A549 (cell line): ENCODE measurements at places on chromosomes 6 and 20.

DNA sequence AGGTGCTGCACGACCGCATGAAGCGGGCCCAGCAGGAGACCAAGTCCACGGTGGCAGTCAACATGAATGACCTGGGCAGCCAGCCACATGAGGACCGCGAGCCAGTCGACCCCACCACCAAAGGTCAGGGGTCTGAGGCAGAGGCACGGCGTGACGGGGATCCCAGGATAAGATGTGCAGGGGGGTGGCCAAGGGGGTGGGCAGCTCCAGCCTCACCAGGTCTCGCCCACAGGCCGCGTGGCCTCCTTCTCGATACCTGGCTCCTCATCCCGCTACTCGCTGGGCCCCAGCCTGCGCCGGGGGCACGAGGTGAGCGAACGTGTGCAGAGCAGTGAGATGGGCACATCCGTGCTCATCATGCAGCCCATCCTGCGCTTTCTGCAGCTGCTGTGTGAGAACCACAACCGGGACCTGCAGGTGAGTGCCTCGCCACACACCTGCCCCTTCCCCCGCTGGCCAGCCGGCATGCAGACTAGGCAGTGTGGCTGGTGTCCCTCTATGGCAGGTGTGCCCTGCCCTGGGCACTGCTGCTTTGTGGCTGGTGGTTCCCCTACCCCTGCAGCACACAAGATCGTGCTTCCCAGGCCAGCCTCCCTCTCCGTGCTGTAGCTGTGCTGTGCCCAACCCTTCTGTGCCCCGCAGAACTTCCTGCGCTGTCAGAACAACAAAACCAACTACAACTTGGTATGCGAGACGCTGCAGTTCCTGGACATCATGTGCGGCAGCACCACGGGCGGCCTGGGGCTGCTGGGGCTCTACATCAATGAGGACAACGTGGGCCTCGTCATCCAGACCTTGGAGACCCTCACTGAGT is 25.9 kb downstream of the UQCC2 start:
- no peak for DNase-seq

DNA sequence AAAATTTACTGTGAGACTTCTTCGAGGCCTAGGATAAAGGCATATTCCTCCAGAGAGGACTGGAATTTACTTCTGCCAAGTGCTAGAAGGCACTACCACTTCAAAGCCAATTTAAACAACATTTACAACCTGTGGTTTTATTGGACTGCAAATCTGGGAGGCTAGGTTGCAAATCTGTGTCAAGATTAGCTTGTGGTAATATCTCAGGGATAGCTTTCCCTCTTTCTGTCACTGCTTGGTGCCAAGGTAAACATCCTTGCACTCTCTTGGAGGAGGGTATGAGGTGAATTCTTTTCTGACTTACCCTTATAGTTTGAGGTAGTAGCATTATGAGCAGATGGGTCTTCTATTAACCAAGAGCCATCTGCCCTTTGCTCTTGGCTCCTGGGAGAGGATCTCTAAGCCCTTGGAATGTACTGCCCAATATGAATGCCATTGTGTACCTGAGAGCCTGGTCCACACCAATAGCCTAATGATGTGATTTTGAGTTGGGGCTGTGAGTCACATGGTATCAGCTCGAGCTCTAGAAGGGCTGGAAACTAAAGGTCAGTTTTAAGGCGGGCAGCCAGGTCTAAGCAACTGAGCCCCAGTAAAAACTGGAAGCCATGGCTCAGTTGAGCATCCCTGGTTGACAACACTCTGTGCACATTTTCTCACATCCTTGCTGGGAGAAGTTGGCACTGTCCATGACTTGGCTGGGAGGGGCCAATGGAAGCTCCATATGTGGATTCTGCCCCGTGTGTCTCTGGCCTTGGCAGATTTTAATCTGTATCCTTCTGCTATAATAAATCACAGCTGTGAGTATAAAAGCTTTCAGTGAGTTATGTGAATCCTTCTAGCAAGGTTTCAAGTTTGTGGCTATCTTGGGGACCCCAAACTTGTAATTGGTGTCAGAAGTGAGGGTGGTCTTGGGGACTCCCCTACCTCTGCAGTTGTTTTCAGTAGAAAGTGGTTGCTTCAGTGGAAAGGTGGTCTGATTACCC is 188.1 kb downstream of the UBE3D start:
- no peak for DNase-seq

- no peak for DNase-seq
These were observed 180.5 kb downstream of the ADAT2 start for GRCh38 chr6:143270026-143270425.

- DNase-seq, result no peak
These were observed 5.6 kb upstream of the CFB start for GRCh38 chr6:31940256-31940664.

DNA sequence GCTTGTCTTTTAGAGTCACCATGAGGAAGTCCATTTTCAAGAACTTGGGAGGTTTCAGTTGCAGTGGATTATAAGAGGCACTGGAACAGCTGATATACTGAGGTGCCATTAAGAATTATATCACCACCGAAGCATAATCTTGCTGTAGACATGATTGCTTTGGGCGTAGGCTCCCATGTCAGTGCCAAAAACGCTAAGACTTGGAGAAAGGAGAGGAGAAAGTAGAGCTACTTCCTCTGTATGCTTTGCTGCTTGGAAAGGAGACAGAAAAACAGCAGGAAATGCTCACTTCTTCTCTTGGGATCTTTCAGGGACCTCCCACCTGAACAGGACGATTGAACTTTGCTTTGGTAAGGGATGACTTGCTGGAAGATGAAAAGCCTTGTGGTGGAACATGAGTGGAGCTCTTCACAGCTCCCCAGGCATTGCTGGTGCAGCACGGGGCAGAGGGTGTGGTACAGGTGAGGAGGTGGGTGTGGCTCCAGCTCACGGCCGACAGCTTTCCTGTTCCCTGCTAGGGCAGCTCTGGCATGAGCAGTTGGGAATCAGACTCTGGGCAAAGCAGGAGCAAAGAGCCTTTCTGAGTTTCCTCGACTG is 190.4 kb upstream of the JAG1 start:
- no peak for DNase-seq

DNA sequence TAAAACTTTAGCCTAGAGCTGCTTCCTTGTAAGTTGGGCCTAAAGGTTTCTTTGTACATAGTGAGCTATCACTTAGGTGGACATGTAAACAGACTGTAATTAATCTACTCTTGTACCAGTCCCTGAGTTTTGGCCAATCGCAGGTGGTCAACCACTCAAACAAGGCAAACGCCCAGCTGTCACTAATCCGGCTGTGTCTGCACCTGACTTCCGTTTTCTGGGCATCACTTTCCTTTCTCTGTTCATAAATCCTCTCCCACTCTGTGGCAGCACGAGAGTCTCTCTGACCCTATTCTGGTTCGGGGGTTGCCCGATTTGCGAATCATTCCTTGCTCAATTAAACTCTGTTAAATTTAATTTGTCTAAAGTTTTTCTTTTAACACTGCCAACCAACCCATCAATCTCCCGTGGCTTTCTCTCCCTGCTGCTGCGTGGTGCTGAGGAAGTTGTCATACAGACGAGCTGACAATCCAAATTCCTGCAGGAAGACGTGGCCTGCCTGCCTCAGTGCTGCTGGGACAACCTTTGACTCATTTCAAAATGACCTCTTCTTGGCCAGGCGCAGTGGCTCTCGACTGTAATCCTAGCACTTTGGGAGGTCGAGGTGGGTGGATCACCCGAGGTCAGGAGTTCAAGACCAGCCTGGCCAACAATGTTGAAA is 206.3 kb downstream of the QKI start:
- no peak for DNase-seq

GRCh38 chr6:112432853-112433252 is 85.7 kb downstream of the RFPL4B start:
- DNase-seq, result no peak
